ENCODE measurements at places on chromosomes 2 and 18.

DNA sequence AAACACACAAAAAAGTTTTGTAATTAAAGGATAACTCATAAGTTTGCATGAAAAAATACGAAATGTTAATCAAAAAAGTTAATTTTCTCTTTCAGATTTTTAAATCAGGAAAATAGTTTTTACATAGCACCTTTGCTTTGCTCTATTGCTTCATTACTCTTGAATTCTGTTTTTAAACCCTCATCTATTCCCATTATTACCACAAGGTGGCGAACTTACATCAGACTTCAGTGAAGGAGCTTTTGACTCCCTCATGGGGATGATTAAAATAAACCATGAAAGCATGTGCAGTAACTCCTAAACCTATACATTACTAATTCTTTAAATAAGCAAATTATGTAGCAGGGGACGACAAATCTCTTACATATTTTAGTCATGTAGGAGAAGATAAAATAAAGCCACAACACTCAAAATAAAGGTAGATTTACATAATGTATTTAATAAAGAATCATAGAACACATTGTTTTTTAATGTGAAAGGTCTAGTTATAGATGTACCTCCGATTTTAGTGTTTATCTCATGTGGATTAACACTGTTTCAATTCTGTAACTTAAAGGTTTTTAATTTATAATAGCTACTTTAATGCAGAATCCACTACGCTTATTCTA lies 105.2 kb downstream of the NETO1 start:
- peak; percentile 3 for DNase-seq

DNA sequence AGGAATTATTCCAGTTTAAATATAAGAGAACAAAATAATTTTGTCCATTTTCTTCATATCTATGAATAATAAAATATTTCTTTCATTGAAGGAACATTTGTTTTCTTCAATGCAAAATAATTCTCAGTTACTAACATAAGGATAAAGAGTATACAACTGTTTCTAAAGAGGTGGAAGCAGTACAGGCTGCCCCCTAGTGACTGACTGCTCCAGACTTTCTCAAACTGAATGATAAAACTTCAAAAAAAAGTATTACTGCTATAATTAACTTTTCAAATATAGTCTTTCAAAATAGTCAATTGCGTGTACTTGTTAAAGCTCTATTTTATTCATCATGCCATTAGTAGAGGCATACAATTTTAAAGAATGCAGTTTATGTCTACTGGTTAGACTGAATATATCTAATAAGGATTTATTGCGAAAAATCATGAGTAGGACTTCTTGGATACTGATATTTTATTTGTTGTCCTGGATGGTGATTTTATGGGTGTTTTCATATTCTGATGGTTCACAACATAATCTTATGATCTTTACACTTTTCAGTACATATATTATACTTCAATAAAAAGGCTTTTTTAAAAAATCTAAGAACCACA lies 100.1 kb downstream of the WDPCP start:
- DNase-seq = no peak

GRCh38 chr2:74264281-74264680 lies 65.9 kb downstream of the MTHFD2 start:
- DNase-seq = no peak

DNA sequence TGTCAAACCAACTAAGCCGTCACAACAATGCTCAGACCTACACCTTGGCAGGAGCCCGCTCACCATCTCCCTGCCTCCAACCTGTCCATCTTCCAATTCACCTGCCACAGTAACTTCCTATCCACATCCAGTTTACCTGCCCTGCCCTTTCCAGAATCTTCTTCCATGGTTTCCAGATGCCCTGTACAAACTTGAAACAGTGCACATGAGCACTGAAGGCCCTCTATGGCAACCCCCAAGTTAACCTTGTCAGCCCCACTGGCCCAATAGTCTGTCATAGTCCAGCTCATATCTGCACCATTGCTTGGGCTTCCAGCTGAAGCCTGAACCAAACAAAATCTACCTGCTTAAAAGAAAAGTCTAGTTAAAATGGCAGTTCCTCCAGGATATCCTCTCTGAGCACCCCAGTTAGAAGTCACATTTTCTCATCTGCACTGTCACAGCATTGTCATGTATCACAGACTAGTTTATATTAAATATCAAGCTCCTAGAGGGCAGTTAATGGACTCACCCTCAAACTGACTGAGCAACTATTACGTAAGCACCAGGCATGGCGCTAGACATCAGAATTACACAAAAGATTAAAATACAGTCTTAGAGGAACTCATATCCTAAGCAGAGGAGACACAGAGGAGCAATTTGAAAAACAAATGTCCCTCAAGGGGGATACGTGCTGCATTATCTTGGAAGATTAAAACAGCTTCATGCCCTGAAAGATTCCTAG lies 11.6 kb downstream of the NFE2L2 start:
- no peak for DNase-seq

DNA sequence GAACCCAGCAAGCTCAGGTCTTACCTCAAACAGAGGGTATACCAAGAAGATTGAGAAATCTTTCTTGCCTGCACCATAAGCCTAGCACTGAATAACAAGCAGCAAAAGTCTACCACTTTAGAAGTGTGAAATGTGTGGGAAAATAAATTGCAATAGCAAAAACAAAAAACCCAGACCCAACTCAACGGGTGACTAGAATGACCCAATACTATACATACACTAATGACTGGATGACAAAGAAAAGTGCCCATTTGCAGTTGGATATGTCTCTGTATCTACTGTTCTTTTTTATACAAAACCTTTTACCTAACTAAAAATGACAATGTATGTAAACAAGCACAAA lies 950.6 kb downstream of the TRIB2 start:
- DNase-seq = no peak

DNA sequence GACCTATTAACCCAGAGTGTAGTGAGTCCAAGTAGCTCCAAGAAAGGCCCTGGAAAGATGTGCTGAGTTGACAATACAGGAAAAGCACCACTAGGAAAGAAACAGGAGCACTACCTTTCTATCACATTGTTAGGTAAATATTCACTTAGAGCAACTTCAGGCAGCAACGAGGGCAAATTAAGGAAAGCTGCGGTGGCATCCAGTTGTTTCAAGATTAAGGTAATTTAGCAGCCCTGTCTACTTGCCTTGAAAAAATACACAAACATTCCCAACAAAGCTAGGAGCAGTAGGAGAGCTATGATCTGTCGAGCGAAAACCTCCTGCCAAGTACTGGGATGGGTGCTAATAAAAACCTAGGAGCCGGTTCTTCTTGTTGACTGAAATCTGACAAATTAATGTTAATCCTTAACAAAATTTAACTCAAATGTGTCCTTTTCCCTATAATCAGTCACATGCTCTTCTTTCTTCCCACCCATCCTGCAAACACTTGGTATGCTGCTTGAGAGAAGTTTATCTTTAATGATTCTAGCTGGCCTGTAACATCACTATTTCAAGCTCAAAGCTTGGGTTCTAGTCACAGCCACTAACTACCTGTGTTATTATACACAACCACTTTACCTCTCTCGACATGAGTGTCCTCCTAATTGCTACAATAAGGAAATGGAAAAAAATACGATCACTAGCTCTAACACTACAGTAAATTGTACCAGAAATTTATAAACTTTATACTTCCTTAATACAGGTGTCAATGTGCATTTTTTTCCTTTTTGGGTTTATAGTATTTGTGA lies 2.0 kb downstream of the ACAA2 start:
- no peak for DNase-seq

DNA sequence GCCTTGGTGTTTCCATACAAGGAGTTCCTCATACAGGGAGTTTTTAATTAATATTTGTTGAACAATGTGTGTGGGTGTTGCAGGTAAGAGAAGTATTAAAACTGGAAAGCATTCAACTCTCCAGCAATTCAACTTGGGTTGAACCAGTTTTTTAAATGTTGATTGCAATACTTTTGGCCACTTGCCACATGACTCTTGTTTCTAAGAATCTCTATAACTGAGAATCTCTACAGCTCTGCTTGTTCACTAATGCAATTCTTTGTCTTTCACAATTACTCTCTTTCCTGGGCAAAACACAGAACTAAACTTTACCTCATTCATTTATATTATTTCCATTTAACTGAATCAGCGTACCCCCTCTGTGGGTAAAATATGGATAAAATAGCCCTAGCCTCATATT lies 429.4 kb downstream of the ARHGAP15 start:
- DNase-seq = no peak

GRCh38 chr2:161369311-161369710 lies 46.8 kb upstream of the TBR1 start:
- no peak for DNase-seq

- no peak for DNase-seq
These were observed 843.3 kb downstream of the GALR1 start for GRCh38 chr18:78092901-78093300.
